ENCODE measurements at places on chromosomes 4 and X.
A peak's percentile ranks its signal among the peaks of the same experiment; 100 is the strongest.

DNA sequence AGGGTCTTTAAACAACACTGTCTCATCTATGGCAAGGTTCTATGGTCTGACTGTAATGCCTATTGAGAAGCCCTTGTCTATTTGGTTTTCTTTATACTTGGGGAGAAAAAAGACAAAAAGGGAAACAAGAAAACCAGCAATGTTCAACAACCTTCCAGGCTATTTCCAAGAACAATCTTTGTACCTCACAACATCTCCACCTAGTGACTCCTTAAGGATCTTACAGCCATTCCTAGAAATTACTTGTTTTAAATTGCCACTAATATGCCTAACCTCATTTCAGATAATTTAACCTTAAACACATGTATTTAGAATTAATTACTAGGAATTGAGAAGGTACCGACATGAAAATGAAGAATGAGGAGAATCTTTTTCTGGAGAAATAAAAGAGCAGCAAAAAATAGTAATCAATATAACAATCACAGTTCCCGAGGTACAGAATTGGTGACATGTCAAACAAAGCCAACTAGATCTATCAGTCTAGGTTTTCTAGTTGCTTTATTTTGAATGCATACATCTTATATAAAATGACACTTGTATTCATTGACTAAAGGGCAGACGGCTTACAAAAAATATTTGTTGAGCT is 1.6 kb upstream of the RBM46 start:
- no peak for DNase-seq

DNA sequence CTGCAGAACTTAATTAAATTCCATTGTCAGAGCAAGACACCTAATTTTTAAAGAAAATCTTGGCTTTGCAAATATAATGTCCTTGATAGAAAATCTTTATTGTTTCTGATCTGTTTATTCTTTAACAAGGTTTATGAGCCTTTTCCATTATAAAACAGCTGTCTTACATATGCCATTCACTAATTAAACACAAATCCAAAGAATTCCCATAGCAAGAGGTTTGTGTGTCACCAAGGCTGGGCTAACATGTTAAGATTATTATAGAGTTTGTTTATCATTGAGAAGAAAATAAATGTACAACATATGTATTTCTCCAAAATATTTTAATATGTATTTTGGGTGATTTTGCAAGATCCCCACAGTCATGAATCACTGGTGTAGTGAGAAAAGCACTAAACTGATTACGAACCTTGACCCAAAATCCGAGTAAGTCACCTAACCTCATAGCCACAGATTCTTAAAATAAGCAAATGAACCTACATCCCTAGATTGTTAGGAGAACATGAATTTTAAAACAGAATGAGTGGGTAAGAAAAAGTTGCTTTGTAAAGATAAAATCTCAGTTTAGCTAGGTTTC is 694.8 kb upstream of the INTU start:
- no peak for DNase-seq

DNA sequence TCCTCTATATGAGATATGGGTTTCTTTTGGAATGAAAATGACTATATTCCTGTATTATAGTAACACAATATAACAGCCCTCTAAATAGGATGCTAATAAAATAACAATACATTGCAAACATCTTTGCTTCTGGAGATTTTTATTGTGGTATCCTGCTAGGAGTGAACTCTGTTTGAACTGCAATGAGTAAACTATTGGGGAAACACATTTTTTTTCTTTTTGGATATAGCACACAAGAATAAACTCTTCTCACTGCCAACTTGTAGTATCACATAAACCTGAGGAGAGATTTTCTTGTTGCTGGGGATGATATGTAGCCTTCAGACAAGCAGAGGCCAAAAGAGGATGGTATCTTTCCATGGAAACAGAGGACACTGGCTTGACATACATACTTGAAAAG is 238.2 kb downstream of the C4orf33 start:
- no peak for DNase-seq

DNA sequence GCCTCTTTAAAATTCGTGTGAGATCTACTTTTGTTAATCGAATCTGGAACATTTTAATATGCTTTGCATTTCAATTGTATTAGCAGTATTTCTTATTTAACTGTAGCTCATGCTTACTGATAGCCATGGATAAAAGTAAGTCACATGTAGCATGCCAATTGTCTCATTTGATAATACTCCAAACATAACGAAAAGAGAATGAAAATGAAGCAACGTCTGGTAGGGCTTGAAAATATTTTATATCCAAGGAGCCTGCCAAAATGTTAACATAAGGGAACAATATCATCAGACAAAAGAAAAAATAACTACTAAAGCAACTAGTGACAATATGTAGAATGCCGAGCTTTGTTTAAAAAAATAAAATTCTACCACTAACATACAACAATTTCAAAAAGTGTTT is 94.1 kb upstream of the MID1 start:
- DNase-seq = no peak

GRCh38 chrX:50470103-50471031 is at the start of gene DGKK:
Gene DGKK (minus strand): TSS chrX:50470825. CDS start chrX:50470678, 147 bp downstream.
- DNase-seq = no peak

- no peak for DNase-seq
Observed at GRCh38 chr4:145788755-145789154, 108.8 kb downstream of the C4orf51 start.

DNA sequence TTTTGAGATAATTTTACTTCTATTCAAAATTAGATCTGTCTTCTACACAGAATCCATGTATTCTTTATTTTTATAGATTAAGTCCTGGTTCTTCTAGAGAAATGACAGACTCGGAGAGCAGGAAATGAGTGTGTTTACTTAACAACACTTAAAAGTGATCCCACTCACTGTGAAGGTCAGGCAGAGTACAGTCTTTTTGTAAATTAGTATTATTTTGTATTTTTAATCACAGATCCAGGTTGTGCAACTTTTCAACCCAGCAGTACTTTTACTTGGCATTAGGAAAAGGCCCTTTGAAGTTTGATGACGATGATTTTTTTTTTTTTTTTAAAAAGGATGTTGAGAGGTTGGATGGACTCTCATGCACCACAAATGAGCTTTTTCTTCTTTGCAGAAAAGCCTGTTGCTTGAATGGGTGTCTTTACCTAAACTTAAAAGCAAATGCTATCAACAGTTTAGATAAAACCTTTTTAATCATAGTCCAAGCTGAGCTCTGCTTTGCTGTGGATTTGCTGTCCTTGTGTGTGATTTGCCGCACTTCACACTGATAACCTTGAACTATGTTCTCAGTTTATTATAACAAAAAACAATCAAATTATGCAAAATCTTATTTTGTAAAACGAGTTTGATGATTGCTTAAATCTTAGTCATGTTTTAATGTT is 114.1 kb downstream of the MXRA5 start:
- no peak for DNase-seq

- no peak for DNase-seq
Observed at GRCh38 chr4:1686440-1687036, 2.4 kb upstream of the FAM53A start.

DNA sequence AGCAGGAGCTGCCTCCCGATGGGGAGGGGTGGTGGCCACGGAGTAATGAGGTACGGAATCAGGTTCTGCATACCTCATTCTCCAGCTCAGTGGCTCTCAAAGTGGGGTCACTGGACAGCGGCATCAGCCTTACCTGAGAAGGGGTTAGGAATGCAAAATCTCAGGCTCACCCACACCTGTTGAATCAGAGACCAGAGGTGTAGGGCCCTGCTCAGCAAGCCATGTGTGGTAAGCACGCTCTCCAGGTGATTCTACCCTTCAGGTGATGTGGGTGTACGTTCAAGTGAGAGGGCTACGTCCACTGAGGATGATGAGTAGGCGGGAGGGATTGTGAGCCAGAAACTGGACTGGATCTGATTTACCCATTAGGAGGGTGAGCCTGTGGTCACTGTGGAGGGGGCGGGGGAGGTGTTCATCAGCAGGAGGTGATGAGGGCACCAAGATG is 65.8 kb downstream of the ANAPC4 start:
- no peak for DNase-seq

DNA sequence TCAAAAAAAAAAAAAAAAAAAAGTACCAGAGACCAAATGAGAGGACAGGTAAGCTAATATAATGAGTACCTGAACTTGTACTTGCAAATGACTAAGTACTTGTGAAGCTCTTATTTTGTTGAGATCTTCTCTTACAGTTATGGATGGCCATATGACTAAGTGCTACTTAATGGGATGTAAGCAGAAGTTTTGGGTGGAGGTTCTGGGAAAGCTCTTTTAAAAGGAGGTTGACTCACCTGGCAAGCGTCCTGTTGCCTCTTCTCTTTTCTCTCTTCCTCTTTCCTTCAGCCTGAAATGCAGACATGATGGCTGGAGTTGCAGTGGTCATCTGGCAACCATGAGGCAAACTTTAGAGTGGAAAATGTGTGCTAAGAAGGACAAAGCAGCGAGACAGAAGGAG is 36.9 kb upstream of the MED14 start:
- DNase-seq = no peak

GRCh38 chrX:104098151-104098808 is 14.0 kb upstream of the ZCCHC18 start:
- DNase-seq = peak; percentile 15

DNA sequence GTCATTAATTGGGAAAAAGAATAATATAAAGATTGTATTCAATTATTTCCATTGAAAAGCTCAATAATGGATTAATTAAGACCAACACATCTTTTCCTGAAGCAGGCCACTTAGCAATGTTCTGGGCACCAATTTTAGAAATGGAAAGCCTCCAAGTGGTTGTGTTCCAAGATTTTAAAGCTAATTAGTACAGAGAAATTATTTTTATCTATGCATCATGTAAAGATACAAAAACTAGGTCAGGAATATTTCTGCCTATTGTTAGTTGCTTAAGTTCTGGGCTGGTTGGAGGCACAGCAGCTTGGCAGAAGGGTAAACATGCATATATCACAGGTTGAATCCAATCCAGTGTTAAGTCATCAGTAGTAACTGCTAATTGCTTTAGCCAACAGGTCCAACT is 101.9 kb downstream of the RASL11B start:
- DNase-seq = no peak

GRCh38 chr4:65071564-65071963 is 598.7 kb downstream of the EPHA5 start:
- DNase-seq = no peak

- no peak for DNase-seq
Observed at GRCh38 chr4:127656047-127656680, 23.4 kb downstream of the INTU start.

- no peak for DNase-seq
Observed at GRCh38 chr4:7186031-7186430, 6.3 kb upstream of the SORCS2 start.

DNA sequence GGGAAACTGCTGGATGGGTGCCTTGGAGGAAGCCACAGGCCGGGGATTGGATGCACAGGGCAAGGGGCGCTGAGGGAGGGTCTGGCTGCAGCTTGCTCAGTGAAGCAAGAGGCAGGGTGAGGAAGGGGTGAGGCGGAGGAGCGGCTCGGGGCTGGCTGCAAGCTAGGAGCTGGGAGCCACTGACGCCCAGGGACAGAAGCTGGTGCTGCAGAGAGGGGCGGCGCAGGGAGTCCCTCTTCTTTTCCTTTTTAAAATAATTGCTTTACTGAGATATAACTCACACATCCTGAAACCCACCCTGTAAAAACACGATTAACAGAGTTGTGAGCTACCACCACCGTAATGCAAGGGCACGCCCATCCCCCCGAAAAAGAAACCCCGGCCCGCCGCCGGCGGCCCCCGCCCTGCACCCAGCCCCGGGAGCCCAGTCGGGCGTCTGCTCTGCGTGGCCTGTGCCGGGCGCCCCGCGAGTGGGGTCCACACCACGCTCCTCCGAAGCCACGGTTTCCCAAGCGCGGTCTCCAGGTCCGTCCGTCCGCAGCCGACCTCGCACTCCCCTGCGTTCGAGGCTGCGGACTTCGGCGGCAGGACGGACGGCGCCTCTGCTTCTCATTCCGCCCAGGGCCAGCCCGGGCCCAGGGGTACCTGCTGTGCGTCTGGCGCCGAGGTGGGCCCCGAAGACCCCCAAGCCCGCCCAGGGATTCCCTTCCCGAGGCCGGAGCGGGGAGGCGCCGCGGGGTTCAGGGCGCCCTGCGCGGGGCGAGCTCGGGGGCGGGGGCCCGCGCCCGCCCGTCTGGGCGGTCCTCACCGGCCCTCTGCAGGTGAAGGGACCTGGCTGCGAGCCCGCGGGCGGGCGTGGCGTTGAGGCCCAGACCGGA is 866 bp upstream of the UVSSA start:
- DNase-seq = no peak

DNA sequence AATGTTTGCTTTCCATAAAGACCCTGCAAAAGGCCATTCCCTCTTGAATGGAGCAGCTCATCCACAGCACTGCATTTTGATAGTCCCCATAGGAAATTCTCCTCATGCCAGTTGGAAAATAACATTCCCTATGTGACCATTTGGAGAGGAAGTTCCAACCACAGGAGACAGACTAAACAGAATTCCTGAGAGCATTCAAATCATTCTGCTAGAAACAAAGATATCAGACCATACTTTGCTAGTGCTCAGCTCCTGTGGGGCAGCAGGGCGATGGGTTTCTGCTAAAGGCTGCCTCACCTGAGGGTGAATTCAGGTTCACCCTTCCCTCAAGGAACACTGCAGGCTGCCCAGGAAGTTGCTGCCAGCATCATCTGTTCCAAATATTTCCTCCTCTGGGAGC is 58.8 kb downstream of the LNX1 start:
- no peak for DNase-seq

- peak; percentile 6 for DNase-seq
Observed at GRCh38 chr4:157992038-157992705, 180.7 kb downstream of the GASK1B start.

DNA sequence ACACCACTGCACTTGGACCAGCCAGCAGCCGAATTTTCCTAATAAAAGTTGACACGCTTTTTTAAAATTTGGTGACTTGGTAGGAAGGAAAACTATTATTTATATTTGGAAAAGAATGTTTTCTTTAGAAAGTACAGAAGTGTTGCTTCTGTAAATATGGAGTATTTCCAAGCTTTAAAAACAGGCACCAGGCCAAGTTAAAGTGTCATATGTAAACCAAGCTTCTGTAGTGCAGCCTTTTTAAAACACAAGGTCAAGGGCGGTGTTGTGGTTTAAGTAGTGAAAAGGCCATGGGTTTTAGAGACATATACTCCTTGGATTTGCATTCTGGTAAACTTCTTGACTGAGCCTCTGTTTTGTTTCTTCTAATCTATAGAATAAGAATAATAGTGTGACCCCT is 62.7 kb downstream of the TRIM2 start:
- DNase-seq = no peak

DNA sequence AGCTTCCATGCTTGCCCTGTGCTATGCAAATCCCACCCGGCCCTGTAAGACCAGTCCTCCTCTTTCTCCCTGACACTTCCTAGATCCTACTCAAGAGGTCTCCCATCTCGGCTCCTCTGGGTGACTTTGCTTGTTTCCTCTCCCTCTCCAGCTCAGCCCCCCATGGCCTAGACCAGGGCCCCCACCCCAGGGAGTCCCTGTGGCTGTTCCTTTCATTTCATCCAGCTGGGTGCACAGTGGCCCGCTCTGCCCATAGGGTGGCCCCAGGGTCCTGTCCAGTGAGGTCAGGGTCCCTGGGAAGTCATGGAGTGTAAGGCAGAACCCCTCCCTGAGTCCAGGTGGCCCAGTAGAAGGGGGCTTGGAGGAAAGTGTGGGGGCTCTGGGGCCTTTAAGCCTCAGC is 52.3 kb upstream of the NKX1-1 start:
- no peak for DNase-seq

GRCh38 chrX:121084903-121085611 is 37.6 kb downstream of the GLUD2 start:
- no peak for DNase-seq

Measured in NCI-H2171 (cell line).